ENCODE measurements at places on chromosomes 11 and 22. TPM values are rescaled to one million over a fixed set of nuclear protein-coding genes. Genes with fewer than 3 reads are reported as not detected.

Gene CFAP68
- 24.1 TPM for total RNA-seq

Gene PGA3
- not detected for total RNA-seq

Gene INS
- total RNA-seq = 5,544 TPM

Gene SMIM38
- total RNA-seq = 1.5 TPM

Gene GLYAT
- total RNA-seq = not detected

Gene OR51E2
- total RNA-seq = not detected

Gene OR5P2
- not detected for total RNA-seq

Gene SERHL2
- total RNA-seq = 0.23 TPM

Gene NXPE1
- not detected for total RNA-seq

Gene CARD16
- 1.2 TPM for total RNA-seq

Gene CFL1
- 311 TPM for total RNA-seq

Gene TCIRG1
- 205 TPM for total RNA-seq

Gene P2RX3
- total RNA-seq = 0.16 TPM

Gene NCAPH2
- 27.1 TPM for total RNA-seq

Gene LYVE1
- 3.9 TPM for total RNA-seq

DNA sequence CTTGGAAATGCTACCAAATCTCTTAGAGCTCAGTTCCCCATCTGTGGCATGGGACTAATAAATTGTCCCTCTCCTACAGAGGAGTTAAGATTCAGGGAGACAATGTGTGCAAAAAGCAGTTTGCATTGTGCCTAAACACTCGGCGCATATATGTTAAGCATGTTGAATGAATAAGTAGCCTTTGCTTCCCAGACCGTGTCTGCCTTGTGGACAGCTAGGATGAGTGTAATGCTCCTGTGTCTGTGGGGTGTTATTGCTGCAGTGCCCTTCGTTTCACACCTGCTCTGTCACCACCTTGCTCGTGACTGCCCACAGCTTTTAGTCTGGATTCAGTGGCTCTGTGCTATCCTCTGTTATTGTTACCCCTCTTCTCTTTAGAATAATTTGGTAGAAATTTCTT, 14.1 kb downstream of the ENDOD1 start:
- DNase-seq = no peak
- H3K27me3 ChIP-seq = no peaks in the 10 kb centered on the region
- no peak overlapping the region for H3K27ac ChIP-seq
- no peak overlapping the region for H3K4me3 ChIP-seq
- H3K36me3 ChIP-seq = no peaks in the 10 kb centered on the region

- no peaks in the 10 kb centered on the region for H3K27me3 ChIP-seq
- H3K36me3 ChIP-seq = no peaks in the 10 kb centered on the region
- no peak overlapping the region for H3K27ac ChIP-seq
These were observed 9.4 kb upstream of the SOX6 start for GRCh38 chr11:16365581-16366228.

DNA sequence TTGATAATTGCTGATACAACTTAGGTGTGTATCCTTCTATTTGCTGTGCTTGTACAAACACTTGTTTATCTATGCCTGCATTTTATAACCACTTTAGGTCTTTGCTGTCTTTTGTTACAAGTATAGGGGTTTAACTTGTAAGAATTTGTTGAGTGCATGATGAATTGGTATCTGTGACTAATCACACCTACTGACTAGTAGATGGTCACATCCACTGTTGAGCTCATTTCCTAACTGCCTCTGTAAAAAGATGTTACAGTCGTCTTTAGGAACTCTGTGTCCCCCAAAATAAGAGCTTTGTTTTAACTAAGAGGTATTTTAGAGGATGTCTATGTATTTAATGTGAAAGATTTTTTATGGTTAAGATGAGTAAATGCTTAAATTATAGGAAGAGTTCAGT, 60.5 kb downstream of the HIPK3 start:
- no peak for DNase-seq
- no peak overlapping the region for H3K4me3 ChIP-seq
- H3K4me1 ChIP-seq = peaks cover 13% of the 10 kb centered on the region
- no peaks in the 10 kb centered on the region for H3K27me3 ChIP-seq
- no peaks in the 10 kb centered on the region for H3K36me3 ChIP-seq
- no peak overlapping the region for H3K27ac ChIP-seq

DNA sequence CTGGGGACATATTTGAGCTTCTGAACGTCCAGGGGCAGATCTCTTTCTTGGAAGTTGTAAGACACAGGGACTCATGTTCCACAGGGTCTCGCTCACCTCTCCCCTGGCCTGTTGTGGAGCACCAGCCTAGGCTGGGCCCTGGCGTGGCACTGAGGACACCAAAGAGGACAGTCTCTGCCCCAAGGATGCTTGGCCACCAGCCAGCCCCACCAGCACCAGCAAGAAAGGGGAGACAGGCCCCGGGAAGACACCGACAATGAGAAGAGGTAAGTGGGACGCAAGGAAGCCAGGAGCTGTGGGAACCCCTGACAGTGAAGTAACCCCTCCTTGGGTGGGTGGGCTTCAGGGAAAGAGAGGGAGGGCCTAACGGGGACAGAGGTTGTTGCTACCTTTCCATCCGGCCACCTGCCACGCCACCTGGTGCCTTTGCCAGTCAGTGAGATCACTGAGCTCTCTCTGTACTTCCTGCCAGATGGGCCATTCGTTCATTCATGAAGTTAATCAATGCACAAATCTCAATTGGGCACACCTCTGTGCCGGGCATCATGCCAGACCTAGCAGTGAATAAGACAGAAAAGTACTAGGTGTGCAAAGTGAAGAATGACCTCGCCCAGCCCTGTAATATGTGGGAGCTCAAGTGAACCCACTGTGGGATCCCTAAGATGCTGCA, 11.1 kb downstream of the APOL5 start:
- no peaks in the 10 kb centered on the region for H3K36me3 ChIP-seq
- H3K4me1 ChIP-seq = peaks cover 2% of the 10 kb centered on the region
- no peak overlapping the region for H3K27ac ChIP-seq
- H3K27me3 ChIP-seq = no peaks in the 10 kb centered on the region
- no peak overlapping the region for H3K4me3 ChIP-seq

DNA sequence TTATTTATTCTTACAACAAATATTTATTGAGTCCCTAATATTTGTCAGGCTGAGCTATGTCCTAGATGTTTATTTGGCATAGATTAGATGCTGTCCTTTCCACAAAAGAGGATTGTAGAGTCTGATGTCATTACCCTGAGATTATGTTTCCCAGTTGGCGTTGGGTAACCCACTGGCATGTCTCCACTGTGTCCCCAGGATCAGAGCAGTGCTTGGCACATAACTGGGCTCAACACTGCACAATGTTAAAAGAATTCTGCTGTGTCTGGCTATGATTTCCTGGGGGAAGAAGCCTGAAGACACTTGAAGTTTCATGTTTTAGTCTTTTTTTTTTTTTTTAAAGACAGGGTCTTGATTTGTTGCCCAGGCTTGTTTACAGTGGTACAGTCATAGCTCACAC, 4.0 kb downstream of the RCN1 start:
- H3K4me1 ChIP-seq = no peaks in the 10 kb centered on the region
- H3K36me3 ChIP-seq = no peaks in the 10 kb centered on the region
- H3K27ac ChIP-seq = no peak overlapping the region
- no peak overlapping the region for H3K4me3 ChIP-seq
- DNase-seq = no peak

DNA sequence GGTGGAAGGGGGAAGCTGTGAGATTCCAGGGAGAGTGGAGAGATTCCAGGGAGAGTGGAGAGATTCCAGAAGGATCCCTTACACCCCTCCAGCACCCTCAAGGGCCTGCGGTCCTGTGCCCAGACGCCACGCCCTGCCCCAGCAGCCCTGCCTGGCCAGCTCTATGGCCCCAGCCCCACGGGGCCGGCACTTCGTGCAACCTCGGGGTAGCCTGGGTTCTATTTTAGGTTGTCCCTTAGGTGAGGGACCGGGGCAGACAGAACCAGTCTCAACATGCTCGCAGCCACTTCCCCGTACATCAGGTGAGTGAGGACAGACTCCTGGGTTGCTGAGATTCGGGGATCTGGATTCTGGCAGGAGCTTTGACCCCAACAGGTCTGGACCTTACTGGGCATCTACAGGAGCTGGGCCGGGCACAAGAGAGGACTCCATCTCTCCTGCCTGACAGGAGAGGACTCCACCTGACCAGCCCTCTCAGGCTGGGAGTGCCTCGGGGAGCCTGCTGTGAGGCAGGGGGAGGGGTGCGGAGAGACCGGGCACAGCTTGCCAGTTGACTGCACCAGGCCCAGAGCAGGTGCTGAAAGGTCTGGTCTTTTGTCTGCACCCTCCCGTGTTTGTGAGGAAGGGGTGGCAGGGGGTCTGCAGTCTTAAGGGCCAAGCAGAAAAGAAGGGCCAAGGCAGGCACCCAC, 8.5 kb upstream of the ADORA2A start:
- H3K27me3 ChIP-seq = no peaks in the 10 kb centered on the region
- H3K4me3 ChIP-seq = no peak overlapping the region
- peaks cover 8% of the 10 kb centered on the region for H3K36me3 ChIP-seq
- H3K4me1 ChIP-seq = no peaks in the 10 kb centered on the region
- no peak for DNase-seq

GRCh38 chr22:17922925-17923903, 101.1 kb downstream of the MICAL3 start:
- no peaks in the 10 kb centered on the region for H3K36me3 ChIP-seq
- no peaks in the 10 kb centered on the region for H3K27me3 ChIP-seq
- peak overlapping the region; percentile 51 for H3K27ac ChIP-seq
- no peak for DNase-seq

- no peak overlapping the region for H3K27ac ChIP-seq
- no peaks in the 10 kb centered on the region for H3K4me1 ChIP-seq
- H3K27me3 ChIP-seq = no peaks in the 10 kb centered on the region
- no peak overlapping the region for H3K4me3 ChIP-seq
- no peak for DNase-seq
- no peaks in the 10 kb centered on the region for H3K36me3 ChIP-seq
These were observed 32.9 kb upstream of the HORMAD2 start for GRCh38 chr22:30047364-30047738.

- H3K4me1 ChIP-seq = no peaks in the 10 kb centered on the region
- no peak overlapping the region for H3K4me3 ChIP-seq
- H3K27ac ChIP-seq = no peak overlapping the region
- H3K36me3 ChIP-seq = no peaks in the 10 kb centered on the region
These were observed 87.5 kb downstream of the DDX10 start for GRCh38 chr11:108752297-108752751.

DNA sequence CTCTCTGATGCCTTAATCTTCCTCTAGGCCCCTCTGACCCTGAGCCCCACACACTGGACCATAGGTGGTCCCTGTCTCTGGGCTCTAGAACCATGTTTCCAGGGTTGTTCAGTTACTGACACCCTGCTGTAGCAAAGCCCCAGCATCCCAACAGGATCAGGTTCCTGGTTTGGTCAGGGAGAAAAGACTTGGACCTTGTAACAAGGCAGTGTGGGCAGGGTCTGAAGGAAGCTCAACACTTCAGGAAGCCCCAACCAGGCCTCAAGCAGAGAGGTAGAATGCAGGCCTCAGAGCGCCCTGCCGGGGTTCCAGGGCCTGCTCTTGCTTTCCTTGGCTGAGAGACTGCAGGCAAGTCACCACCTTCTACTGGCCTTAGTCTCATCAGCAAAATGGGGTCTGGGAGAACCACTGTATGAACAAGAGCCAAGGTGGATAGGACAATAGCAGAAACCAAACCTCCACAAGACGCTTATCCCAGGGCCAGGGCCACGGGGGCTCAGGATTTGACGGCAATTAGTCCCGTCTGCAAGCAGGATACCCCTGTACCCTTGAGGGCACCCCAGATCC, 4.8 kb downstream of the ARAP1 start:
- H3K4me1 ChIP-seq = no peaks in the 10 kb centered on the region
- no peaks in the 10 kb centered on the region for H3K27me3 ChIP-seq
- H3K4me3 ChIP-seq = no peak overlapping the region

- no peaks in the 10 kb centered on the region for H3K27me3 ChIP-seq
- no peak overlapping the region for H3K27ac ChIP-seq
- H3K36me3 ChIP-seq = no peaks in the 10 kb centered on the region
- H3K4me3 ChIP-seq = no peak overlapping the region
These were observed 548.3 kb downstream of the MIAT start for GRCh38 chr22:27205492-27206373.

DNA sequence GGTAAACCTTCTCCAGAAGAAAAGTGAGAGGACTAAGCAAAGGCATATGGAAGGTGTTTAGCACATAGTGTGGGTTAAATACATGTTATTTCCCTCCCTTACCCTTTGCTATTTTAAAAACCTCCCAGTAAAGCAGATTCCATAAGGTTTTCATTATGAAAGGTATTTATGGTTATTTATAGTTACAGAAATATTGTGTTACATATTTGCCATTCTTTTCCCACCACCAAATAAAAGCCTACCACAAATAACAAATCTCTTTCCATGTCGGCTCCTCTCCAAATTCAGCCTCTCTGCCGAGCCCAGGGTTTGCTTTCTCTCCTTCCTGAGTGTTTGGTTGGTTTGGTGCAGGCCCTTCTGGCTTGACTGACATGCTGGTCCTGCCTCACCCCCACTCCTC, 64.4 kb downstream of the INSC start:
- no peak overlapping the region for H3K4me3 ChIP-seq
- DNase-seq = no peak

- H3K4me1 ChIP-seq = no peaks in the 10 kb centered on the region
- H3K36me3 ChIP-seq = no peaks in the 10 kb centered on the region
- H3K27ac ChIP-seq = no peak overlapping the region
- no peak for DNase-seq
- no peak overlapping the region for H3K4me3 ChIP-seq
These were observed 26.5 kb upstream of the SESN3 start for GRCh38 chr11:95257456-95257971.

DNA sequence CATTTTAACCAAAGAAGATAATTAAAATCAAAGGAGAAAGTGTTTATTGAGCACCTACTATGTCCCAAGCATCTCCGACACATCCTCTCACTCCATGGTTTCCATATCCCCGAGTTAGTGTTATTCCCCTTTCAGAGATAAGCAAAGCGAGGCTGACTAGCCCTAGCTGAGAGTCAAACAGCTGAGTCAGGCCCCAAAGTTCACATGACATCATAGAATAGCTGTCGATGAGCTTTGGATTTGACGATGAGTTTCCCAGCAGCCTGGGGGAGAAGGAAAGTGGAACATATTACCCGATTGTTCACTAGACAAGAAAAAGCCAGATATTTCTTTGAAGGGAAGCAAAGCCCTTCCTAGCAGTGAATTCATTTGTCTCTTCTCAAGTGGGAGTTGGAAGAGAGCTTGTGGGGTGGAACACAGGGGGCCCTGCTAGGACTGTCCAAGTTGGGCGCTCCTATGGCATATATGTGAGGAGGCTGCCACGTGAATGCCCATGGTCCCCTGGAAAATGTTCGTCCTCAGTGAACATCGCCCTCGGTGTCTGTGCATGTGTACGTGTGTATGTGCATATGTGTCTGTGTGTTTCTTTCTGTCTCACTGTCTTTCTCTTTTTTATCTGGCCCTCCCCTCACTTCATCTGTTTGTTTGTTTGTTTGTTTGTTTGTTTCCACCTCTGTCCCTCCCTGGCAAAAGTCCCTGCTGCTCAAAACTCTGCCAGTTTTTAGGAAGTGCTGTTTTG, 493 bp upstream of the CYTH4 start:
- H3K27me3 ChIP-seq = no peaks in the 10 kb centered on the region
- no peak overlapping the region for H3K27ac ChIP-seq
- no peak overlapping the region for H3K4me3 ChIP-seq
- H3K36me3 ChIP-seq = no peaks in the 10 kb centered on the region

GRCh38 chr11:122852074-122852795, 13.9 kb downstream of the CRTAM start:
- no peak overlapping the region for H3K27ac ChIP-seq
- H3K27me3 ChIP-seq = no peaks in the 10 kb centered on the region
- no peak overlapping the region for H3K4me3 ChIP-seq
- H3K4me1 ChIP-seq = no peaks in the 10 kb centered on the region
- DNase-seq = no peak

GRCh38 chr11:2839395-2839943, 46.1 kb downstream of the CDKN1C start:
- no peaks in the 10 kb centered on the region for H3K4me1 ChIP-seq
- DNase-seq = no peak
- no peaks in the 10 kb centered on the region for H3K27me3 ChIP-seq
- no peak overlapping the region for H3K4me3 ChIP-seq
- H3K27ac ChIP-seq = no peak overlapping the region
- no peaks in the 10 kb centered on the region for H3K36me3 ChIP-seq

All from pancreas (tissue), 10 donors.